ENCODE measurements at places on chromosomes 3 and 15.
A peak's percentile ranks its signal among the peaks of the same experiment; 100 is the strongest.

GRCh38 chr3:80247766-80248165 lies 480.0 kb upstream of the ROBO1 start:
- no peak for DNase-seq

- no peak for DNase-seq
Measured at GRCh38 chr3:39140341-39140971, 12.9 kb downstream of the CSRNP1 start.

- DNase-seq, result no peak
Measured at GRCh38 chr3:30511524-30512251, 94.7 kb upstream of the TGFBR2 start.

GRCh38 chr3:149417174-149417573 lies 39.7 kb upstream of the TM4SF1 start:
- DNase-seq, result no peak

DNA sequence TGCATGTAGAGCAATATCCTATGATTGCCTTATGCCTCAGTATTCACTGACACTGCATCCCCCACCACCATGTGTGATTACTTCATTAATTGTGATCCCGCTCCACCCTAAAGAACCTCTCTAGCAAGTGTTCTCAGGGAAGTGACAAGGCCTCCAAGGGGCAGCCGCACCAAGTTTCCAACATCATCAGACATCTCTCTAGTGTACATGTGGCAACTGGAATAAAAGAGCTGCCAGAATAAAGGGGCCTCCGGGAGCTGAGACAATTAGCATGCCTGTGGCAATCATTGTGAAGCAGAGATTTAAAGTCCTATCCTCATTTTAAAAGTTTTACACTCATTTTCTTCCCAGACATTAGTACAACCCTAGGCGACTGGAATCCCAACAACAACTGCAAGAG lies 902.1 kb upstream of the SEMA6D start:
- no peak for DNase-seq

GRCh38 chr3:59334585-59334984 lies 284.8 kb upstream of the CFAP20DC start:
- no peak for DNase-seq

DNA sequence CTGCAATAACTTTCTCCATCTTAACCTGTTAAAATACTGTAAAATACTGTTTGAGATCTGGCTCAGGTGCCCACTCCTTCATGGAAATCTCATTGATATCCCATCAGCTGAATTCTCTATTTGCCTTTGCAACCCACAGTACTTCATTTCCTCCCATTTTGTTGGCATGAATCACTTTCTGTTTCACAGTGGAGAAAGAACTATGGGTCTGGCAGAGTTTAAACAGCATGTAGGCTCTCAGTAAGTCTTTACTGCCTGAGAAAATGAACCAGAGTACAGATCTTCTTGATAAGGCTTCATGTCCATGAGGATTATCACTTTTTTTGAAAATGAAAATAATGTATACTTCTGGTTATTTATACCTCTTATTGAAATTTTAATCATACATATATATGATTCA lies 245.9 kb downstream of the NAALADL2 start:
- no peak for DNase-seq

DNA sequence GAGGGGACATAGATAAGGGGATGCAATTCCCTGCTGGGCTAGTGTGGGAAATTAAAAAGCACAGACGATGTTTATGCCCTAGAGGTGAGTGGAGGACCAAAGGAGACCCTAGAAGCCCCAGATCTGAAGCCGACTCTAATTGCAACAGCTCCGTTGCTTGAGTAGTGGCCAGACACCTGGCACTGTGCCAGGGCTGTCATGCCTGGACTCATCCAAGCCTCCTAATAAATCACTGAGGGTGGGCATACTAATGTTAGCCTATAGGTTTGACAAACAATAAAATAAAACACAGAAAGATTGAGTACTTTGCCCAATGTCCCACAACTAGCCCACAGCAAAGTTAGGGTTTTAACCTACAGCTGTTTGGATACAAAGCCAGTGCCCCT lies 25.4 kb upstream of the MRPS22 start:
- DNase-seq, result no peak

- DNase-seq, result no peak
Measured at GRCh38 chr3:52521488-52521824, 12.2 kb downstream of the NT5DC2 start.

- no peak for DNase-seq
Measured at GRCh38 chr3:83877910-83878309, 1080.9 kb upstream of the CADM2 start.

- no peak for DNase-seq
Measured at GRCh38 chr3:142495103-142495502, 47.3 kb upstream of the XRN1 start.

- DNase-seq, result no peak
Measured at GRCh38 chr3:5444253-5444652, 256.7 kb downstream of the EDEM1 start.

DNA sequence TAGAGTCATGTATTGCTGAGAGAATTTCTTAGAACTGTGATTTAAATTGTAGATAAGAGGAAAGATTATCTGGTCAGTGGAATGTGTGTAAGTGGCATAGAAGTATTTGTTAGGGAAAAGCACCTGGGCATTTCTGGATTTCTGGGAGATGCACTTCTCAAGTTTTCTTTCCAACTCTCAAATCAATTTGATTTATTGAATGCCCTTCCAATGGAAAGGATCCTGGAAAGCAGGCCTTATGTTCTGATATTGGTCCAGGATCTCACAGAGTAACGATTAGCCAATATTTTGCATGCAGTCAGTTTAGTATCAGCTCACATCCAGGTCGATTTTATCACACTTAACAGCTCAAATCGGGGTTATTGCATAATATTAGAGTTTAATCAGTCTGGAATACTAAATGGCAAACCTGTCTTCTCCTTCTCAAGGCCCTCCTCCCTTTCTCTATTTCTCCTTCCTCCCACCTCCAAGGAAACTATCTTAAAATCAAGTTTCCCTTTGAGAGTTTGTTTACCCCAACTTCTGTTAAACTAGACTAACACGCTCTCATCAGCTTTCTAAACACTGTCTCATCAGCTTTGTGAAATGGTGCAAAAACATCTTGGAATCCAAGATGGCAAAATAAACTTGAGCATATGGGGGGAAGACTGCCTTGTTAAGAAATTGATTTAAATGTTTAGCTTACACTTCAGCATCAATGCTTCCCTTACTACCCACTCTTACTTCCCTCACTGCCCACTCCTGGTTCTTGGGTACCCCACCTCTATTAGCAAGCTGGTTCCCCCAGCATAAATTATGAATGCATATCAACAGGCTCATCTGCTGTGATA lies 9.5 kb downstream of the SOX2 start:
- no peak for DNase-seq

- no peak for DNase-seq
Measured at GRCh38 chr3:114034787-114035545, 21.4 kb downstream of the CCDC191 start.

- DNase-seq, result no peak
Measured at GRCh38 chr3:23277688-23278087, 74.6 kb downstream of the UBE2E2 start.

DNA sequence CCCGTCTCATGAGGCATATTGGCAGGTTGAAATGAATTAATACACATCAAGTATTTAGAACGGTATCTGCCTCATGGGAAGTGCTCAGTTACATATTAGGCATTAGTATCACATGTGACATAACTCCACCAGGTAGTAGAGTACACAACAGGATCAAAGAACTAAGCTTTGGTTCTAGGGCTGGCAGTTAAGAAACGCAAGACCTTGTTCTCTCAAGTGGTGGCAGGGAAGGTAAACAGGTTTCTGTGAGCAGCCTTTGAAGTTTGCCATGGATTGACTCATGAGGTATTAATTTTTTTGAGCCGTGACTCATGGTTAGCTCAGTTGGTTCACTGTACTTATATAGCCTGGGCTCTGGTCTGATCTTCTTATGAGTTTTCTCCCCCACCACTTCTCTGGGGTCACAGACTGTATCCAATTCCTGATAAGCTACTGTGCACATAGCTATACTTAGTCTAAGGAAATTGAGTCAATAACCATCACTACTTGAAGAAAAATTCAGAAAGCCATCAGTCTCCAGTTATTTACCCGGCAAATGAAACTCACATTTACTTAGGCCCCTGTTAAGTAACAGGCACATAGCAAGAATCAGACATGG lies 155.6 kb upstream of the STT3B start:
- DNase-seq, result no peak

GRCh38 chr15:64825431-64826294 lies at the start of gene PIF1:
Gene PIF1 (minus strand): TSS chr15:64825647. CDS start chr15:64824335, 1,312 bp downstream.
- peak; percentile 94 for DNase-seq

DNA sequence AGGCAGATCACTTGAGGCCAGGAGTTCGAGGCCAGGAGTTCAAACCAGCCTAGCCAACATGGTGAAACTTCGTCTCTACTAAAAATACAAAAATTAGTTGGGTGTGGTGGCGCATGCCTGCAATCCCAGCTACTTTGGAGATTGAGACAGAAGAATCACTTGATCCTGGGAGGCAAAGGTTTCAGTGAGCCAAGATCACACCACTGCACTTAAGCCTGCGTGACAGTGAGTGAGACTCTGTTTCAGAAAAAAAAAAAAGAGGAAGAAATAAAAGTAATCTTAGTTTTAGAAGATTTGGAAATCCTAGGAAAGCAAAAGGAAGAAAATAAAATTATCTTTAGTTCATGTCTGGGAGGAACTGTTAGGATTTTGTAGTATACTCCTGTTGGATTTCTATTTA lies 77.2 kb downstream of the IL12A start:
- no peak for DNase-seq

DNA sequence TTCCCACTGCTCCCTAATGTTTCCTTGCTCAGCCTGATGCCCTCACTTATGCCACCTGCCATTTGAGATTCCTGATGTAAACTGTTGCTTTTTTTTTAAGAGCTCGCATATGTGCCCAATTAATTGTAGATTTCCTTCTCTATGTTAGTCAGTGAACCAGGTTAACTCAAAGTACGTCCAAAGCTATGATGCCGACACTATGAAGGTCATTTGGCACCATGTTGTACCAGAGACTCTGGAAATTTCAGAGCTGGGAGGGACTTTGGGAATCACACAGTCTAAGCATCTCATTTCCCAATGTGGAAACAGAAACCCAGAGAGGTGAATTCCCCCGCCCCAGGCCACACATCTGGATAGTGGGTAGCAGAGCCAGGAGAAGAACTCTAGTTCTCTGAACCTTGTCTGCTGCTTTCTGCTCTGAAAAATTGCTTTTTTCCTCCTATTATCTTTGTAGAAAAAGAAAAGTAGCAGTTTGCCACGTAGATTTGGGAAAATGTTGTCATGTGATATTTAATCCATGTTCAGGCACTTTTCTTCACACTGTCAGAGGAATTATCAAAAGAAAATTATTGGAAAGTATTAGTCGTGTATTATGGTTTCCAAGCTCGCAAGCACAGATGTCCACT lies 38.5 kb upstream of the TNFAIP8L3 start:
- DNase-seq, result no peak

- no peak for DNase-seq
Measured at GRCh38 chr15:100601617-100602063, 344 bp downstream of the LINS1 start.

GRCh38 chr3:27659279-27660021 lies 62.7 kb downstream of the EOMES start:
- no peak for DNase-seq

DNA sequence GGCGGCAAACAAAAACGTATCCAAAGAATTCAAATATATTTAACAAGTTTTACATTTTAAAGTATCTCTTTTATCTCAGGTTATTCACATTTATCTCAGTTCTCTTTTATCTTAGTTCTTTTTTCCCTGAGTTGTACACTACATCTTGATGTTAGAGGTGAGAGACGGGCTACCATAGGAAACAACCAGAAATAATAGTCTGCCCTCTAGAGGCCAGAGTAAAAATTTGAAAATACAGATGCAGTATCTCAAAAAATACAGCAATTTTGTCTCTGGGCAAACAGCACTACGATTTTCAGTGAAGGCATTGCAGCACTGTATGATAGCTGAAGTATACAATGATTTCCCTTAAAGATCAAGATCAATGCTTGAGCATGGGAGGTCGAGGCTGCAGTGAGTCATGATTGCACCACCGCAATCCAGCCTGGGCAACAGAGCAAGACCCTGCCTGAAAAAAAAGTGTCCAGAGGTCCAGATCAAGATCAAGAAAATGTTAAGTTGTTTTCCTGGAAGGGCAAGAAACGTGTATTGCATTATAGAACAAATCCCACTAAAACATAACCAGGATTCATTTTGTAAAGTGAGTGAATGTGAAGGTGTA lies 82.6 kb upstream of the ATP11B start:
- no peak for DNase-seq

GRCh38 chr3:38853011-38853410 lies 37.0 kb upstream of the SCN10A start:
- DNase-seq, result no peak

- no peak for DNase-seq
Measured at GRCh38 chr3:8327739-8328138, 173.9 kb upstream of the LMCD1 start.

DNA sequence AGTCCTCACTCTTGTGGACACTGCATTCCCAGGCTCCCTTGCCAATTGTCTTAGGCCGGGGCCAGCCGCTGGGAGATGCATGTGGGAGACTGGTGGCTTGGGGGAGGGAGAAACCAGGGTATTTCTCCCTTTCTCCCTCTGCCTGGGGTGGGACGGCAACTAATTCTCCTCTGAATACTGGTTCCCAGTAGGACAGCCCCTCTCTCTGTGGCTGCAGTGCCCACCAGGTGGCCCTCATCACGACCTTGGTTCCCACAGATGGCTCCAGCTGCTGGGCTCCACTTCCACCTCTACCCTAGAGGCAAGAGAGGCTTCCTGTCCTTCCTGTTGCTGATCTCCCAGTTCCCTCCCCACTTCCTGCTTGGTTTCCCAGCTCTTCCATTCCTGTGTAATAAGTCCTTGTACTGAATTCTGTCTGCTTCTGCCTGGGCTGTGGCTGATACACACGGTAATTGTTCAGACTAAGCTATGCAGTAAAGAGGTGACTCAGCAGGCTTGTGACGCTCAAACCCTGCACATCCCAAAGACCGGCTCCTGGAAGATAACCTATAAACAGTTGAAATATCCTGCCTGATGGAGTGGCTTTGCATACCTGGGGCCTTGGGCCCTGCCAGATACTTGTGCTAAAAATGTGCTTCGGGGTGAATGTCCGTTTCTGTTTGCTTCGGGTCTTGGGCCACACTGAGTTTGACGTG lies 20.4 kb upstream of the COPG1 start:
- no peak for DNase-seq

DNA sequence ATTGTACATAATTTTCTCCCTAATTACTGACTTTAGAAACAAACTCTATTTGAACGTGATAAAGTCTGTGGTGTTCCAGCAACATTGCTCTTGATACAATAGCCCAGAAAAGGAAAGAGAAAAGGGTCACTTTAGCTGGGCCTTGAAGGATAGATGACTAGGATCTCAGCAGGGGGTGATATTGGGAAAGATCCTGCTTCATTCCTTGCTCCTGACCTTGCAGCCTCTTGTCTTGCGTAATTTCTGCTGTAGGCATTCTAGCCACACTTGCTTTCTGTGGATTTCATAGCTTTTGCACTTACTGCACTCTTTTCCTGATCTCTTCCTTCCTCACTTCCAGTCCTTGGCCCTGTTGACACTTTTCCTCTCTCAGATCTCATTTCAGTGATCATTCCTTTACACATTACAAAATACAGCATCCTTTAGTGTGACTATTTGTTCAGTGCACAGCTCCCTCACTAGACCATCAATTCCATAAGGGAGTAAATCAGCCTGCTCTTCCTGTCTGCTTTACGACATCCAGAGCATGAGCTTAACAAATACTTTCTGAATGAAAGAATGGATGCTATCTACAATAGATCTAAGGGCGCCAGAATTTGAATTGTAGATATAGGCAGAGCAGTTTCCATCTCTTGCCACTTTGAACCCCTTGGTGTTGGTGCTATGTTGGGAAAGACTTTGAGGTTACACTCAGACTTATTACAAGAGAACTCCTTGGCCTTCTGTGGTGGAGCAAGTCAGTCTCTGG lies 559.6 kb upstream of the MDFIC2 start:
- DNase-seq, result no peak

All from NCI-H2081 treated with DMSO at 0.1 percent for 48 hours (cell line).